Keratinocyte (primary cell): ENCODE measurements at places on chromosomes 7 and 10.
A peak's percentile ranks its signal among the peaks of the same experiment; 100 is the strongest.

DNA sequence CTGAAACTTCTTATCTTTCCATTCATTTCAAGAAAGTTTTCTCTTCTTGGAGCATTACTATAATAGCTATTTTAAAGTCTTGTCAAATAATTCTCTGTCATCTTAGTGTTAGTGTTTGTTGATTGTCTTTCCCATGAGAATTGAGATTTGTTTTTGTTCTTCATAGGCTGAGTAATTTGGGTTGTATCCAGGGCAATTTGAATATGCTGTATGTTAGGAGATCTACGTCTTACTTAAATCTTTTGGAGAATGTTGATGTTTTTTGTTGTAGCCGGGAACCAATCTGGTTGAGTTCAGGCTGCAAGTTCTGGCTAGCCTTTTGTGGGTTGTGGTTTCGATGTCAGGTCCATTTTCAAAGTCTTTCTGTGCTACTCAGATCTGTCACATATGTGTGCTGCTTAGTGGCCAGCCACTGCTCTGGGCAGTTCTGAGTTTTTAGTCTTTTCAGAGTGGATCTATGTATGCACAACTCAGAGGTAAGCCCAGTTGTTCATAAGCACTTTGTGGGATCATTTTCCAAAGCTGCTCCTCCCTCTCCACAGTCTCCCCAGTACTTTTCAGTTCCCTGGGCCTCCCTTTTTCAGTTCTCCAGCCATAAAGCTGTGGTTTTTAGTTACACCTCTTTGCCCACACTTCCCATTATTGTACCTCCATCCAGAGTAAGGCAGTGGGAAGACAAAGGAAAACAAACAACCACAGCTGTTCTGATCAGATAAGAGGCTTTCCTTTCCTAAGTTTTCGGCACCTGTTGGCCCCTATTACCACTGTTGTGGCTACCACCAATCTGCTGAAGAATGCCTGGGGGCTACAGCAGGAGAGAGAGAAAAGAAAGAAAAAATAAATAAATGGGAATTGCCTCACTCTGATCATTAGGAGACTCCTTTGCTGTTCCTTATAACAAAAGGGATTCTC lies 4.7 kb upstream of the CCNJ start:
- no peak for DNase-seq

DNA sequence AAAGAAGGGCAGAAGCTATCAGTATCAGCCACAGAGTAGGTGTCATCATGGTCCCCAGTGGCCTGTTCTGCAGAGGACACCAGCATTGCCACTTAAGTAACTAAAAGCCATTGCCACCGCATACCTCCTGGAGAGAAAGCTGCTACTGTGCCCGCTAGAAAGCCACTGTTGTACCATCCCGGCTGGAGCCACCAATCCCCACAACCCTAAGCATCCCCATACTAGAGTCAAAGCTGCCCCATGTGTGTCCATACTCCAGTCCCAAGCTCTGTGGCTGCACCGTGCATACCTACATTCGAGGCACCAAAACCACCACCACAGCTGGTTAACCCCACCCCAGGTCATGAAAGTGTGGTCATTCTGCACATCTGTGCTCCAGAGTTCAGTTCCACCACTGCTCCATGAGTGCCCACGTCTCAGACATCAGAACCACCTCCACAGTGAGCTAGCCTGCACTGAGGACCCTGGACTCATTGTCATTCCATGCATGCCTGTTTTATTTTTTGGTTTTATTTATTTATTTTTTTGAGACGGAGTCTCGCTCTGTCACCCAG lies 9.5 kb upstream of the SEPTIN14 start:
- DNase-seq = no peak

DNA sequence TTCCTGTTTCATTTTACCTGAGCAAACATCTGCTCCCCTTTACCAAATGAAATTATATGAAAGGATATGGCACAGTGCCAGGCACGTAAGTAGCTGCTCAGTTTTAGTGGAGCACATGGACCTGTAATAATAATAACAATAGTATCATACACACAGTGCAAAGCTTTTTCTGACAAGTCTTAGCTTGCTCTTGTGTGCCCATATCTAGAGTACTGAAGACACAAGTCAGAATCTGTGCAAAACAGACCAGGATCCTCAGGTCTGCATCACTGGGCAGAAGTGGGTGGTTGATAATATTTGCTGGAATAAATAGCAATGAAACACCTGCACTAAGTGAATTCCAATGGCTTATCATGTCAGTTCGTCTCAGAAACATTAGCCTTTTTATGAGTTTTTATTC lies 85.5 kb upstream of the DKK1 start:
- DNase-seq = peak; percentile 42

DNA sequence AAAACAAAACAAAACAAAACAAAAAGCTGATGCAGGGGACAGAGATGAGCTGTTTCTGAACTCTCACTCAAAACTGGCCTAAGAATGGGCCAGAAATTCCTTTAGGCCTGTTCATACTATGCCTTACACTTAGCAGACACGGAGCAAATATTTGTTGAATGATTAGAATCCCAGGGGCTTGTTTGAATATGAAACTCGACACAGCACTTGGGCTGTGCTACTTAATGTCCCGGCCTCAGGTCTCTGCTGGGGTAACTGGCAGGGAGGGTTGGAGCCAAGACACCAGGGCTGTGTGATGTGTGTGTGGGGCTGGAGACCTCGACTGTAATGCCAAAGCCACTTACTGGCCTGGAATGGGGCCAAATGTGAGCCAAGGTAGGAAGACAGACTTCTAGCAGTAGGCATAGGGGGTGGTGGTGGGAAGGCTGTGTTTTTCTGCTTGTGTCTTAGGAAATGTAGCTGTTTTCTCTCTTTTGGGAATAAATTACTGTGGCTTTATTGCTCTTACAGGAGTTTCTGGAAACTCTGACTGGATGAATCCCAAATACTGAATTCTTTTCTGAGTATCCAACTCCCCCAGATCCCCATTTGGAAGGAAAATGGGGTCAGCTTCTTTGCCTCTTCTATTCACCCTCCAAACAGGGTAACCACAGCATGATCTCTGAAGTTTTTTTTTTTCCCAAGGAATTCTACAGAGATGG lies 66.7 kb downstream of the EMX2 start:
- peak; percentile 15 for DNase-seq

GRCh38 chr10:30037620-30038336 lies 21.6 kb downstream of the JCAD start:
- no peak for DNase-seq

DNA sequence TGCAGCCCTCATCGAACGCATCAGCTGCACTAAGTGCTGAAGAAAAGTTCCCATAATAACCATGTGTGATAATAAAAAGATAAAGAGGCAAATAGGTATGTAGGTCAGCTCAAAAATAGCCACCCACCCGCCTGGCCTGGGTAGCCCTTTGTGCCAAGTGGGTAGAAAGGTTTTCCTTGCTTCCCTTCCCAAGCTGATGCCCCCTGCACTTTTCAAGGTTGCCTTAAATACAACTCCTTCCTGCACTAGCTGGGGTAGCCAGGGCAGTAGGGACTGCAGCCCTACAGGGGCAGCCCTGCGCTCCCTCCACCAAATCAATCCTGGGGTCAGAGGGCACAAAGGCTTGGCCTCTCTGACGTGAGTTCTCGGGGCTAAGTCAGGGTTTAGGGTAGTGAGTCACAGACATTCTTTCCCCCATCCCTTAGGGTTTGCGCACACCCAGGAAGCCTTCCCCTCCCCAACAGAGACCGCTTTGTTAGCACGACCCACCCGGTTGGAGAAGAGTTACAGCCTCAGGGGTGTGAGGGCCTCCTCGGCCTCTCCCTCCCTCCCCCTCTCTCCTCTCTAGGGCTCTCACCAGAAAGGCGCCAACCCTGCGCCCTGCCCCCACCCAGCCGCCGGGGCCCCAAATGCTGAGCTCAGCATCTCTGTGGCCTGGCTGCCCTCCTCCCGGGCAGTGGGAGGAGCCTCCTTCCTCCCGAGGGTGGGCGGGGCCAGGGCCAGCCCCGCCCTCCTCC lies 13.3 kb upstream of the DDIT4 start:
- peak; percentile 98 for DNase-seq

DNA sequence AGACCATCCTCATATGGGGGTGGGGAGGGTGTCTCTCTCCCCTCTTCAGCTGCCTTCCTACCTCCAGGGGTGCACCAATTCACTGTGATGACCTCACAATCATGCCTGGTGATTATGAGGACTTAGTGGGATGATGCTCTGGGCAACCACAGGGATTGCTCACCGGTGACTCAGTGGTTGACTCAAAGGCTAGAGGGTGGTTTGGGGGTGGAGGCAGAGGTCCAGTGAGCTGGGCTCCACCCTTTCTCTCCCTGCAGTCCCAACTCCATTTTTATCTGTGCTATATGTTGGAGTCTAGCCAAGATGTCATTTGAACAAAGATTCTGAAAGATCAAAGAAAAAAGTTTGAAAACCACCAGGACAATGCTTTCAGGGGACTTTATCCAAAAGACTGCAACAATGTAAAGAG lies 286.9 kb downstream of the KCNMA1 start:
- peak; percentile 97 for DNase-seq

- no peak for DNase-seq
These were observed 500.7 kb downstream of the CCSER2 start for GRCh38 chr10:84829131-84829530.

DNA sequence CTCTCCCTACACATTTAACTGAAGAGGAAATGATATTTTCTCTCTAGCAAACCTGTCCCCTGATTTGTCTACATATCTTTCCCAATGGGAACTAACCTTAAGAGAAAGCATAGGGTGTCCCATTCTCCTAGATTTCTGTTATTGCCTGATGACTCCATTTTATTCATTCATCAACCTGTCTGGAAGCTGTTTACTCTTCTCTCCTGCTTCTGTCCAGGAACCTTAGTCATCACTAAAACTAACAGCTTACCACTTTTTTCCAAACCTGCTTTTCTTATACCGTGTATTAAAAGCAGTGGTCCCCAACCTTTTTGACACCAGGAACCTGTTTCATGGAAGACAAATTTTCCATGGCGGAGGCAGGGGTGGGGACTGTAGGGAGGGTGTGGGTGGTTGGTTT lies 473.3 kb upstream of the PCDH15 start:
- DNase-seq = no peak

DNA sequence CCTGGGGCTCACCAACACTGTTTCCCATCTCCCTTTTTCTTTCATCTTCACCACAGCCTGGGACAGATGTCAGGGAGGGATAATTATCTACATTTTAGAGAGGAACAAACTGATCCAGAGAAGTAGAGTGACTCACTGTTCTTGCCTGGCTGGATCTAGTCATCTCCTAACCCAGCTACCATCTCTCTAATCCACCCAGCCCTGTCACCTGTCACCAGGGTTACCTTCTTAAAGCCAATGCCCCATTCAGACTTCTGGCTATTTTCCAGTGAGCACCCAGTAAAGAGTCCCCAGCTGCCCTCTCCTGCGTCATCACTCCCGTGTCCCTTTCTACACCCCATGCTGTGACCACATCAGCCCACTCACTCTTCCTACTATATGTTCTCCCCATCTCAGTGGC lies 68.4 kb upstream of the DUSP5 start:
- no peak for DNase-seq

DNA sequence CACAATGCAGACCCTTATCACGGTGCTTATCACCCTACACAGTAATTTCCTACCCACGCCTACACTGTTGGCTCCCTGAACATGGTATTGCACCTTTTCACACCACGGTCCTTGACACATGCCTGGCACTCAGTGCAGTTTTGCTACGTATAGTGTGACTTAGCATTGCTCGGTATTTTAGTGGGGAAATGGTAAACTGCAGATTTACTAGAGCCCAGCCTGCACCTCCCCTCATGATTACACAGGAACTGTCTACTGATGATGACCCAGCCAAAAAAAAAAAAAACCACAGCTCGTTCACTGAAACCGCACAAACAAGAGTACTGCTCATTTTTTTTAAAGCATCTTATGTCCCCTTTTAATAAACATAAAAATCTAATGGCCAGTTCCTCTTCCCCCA lies 124.2 kb upstream of the ZNF746 start:
- no peak for DNase-seq

GRCh38 chr7:94183891-94184290 lies 179.7 kb upstream of the BET1 start:
- no peak for DNase-seq

DNA sequence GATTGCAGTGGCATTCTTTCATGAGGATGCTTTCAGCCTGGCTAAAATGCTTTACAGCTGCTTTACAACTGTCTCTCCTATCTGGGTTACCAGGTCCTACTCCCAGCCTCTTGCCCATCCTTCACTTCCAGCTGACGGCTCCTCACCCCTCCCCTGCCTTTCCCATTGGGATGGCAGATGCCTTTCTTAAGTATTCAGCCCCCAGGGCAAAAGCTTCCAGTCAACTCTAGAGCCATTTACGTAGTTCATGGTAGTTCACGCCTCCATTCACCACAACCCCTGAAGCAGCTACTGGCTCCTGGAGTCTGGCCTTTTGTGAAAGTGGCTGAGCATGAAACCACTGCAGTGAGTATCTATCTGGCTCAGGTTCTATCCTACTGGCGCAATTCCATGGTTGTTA lies 17.2 kb upstream of the BMPER start:
- DNase-seq = peak; percentile 81

GRCh38 chr7:107014387-107015023 lies 30.0 kb upstream of the PRKAR2B start:
- DNase-seq = no peak
